GM12864 (cell line): ENCODE measurements at places on chromosomes 16 and 17.

GRCh38 chr16:24775455-24775854 lies 46.0 kb downstream of the TNRC6A start:
- no peak for DNase-seq

GRCh38 chr17:79340333-79341221 lies 266.0 kb downstream of the ENGASE start:
- DNase-seq = peak; percentile 87

GRCh38 chr17:2175294-2175628 lies 120.4 kb downstream of the HIC1 start:
- DNase-seq = no peak

GRCh38 chr17:67186782-67187181 lies 58.2 kb downstream of the HELZ start:
- no peak for DNase-seq
